DMS79 (cell line): ENCODE measurements at places on chromosomes 5 and 9.
A peak's percentile ranks its signal among the peaks of the same experiment; 100 is the strongest.

- no peak for DNase-seq
These were observed 169.1 kb upstream of the PIK3R1 start for GRCh38 chr5:68046445-68046844.

GRCh38 chr9:34802916-34803315 lies 93.0 kb upstream of the CCL21 start:
- DNase-seq = no peak

- DNase-seq = no peak
These were observed 180.0 kb downstream of the MTRR start for GRCh38 chr5:8048920-8049319.

DNA sequence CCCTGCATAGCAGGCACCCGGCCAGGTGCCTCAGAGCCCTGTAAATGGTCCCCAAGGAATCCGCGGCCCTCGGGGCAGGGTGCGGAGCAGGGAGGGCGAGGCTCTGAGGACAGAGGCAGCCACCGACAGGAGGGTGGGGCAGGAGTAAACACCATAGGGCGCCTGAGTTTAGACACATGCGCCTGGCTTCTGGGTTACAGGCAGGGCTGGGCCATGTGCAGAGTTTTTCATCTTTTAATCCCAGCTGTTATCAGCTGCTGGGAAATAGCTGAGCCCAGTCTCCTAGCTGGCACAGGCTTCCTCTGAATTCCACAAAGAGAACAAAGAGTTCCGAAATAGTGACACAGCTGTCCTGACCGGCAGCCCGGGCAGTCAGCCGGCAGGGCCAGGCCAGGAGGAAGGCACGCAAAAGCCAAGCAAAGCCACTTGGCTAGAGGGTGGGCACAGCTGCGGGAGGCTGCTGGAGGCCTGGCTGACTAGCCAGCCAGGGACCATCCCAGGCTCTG lies 98.9 kb upstream of the PHYKPL start:
- DNase-seq = no peak

GRCh38 chr9:126490214-126490631 lies 123.5 kb upstream of the LMX1B start:
- DNase-seq = peak; percentile 24

DNA sequence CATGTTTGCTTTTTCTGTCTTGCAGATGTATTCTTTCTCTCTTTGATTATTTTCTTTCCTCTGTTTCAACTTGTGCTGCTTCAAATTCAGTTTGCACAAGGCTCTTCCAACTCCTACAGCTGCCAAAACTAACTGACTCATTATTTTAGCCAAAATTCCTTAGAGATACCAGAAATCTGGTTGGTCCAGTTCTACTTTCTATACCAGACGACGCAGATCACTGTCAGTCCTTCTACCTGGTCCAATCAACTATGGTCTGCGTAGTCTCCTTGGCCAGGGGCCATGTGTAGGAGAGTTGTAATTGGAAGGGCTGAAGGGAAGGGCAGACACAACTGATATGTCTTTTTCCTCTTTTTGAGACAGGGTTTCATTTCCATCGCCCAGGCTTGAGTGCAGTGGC lies 51.9 kb upstream of the JAK2 start:
- no peak for DNase-seq

GRCh38 chr5:105947461-105947860 lies 1723.3 kb downstream of the EFNA5 start:
- no peak for DNase-seq

GRCh38 chr9:19137282-19137681 lies 10.0 kb upstream of the PLIN2 start:
- no peak for DNase-seq

GRCh38 chr9:107275530-107275929 lies 7.5 kb upstream of the RAD23B start:
- no peak for DNase-seq
